Globus pallidus (tissue), 1 donor: ENCODE measurements at places on chromosomes 13 and 19.

- DNase-seq, result no peak
These were observed 541.4 kb upstream of the MIR17HG start for GRCh38 chr13:90806016-90806615.

GRCh38 chr13:63124863-63125262 lies 1709.2 kb upstream of the PCDH20 start:
- no peak for DNase-seq

- DNase-seq, result no peak
These were observed 11.4 kb downstream of the NDUFA11 start for GRCh38 chr19:5891938-5892771.

GRCh38 chr19:47381653-47382279 lies 32.7 kb downstream of the DHX34 start:
- no peak for DNase-seq

DNA sequence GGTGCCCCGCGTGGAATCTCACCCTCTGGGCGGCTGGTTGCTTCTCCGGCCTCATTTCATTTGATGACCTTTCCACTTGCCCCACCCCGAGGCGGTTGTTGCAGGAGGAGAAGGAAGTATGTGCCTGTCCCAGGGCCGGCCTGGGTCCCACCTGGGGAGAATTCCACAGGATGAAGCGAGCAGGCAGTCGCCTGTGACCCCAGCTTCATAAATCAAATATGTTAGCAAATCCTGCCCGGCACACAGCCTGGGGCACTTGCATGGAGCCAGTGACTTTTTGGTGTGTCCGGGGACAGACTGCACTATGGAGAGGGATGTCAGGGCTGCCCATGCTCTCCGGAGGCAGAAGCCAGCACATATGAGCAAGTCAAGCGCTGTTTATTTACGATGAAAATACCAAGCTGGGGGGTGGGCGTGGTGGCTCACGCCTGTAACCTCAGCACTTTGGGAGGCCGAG lies 19.7 kb upstream of the ZBTB7A start:
- DNase-seq, result no peak
